HS-5 (cell line): ENCODE measurements at places on chromosomes 6 and 20.

DNA sequence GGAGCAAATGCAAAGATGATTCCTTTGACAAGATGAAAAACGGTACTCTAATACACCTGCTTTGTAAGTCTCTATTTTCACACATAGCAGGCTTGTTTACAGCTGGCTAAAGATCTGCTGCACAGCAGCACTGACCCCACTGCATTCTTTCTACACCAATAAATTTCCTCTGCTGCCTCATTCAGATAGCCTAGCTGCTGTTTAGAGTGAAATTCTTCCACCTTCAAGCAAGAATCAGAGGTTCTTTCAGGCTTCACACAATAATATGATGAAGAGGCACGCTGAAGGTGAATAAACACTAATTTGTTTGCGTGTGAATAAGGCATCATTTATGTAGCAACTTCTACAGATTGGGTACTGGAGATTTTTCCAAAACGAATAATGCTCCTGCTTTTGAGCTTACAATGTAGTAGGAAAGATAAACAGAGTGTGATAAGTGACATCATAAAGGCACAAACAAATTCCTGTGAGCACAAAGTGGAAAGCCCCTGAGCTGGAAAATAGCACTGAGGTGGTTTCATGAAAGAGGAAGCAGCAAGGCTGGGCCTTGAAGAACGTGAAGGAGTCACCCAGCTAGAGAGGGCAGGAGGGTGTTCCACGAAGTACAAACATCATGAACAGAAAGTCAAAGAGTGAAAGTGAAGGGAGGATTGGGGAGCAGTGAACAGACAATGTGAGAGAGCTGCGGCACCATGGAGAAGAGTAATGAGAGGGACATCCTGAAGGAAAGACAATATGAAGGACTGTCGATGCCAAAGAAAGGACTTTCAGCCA lies 543.4 kb downstream of the CD83 start:
- no peak for DNase-seq

GRCh38 chr20:50601511-50602431 lies 89.6 kb downstream of the RIPOR3 start:
- no peak for DNase-seq

DNA sequence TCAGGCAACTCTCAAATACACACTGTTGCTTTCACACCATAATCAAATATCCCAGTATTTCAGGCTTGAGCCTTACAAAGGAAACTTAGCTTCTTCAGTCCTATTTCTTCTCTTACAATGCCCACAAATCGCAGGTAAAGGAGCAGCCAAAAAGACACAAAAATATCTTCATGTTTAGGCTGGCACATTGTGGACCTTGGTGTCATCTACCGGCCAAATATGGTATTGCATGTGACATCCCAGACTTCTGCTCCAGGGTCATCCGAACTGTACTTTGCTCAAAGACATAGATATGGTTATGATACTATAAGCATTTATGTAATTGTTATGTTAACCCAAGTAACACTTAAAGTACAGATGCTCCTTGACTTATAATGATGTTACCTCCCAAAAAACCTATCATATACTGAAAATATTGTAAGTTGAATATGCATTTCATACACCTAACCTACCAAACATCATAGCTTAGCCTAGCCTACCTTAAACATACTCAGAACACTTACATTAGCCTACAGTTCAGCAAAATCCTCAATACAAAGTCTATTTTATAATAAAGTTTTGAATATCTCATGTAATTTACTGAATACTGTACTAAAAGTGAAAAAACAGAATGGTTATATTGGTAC lies 4.6 kb downstream of the OR2H2 start:
- peak; percentile 22 for DNase-seq

DNA sequence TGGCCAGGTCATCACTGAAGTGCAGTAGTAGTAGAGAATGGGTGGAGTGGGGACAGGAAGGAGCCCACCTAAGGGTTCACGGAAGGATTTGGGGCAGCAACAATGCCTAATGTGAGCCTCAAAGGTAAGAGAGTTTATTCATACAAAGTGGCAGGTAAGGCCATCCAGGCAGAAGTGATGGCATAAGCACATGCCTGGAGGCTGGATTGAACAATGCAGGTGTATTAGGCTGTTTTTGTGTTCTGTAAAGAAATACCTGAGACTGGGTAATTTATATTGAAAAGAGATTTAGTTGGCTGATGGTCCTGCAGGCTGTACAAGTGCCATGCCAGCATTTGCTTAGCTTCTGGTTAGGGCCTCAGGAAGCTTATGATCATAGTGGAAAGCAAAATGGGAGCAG lies 48.3 kb downstream of the CLIC5 start:
- no peak for DNase-seq

DNA sequence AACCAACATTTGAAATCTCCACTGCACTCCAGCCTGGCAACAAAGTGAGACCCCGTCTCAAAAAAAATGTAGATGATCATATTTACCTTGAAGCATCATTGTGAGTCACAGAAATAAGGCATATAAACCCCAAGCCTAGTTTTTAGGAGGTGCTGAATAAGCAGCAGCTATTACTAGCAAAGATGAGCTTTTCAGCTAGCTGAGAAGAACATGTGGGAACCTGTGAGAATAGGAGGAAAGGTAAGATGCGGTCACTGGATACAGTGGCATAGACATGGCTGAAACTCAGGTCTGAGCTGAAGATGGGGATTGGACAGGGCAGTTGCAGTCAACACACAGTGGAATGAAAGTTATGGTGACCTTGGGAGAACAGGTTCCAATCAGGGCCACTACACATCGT lies 284.3 kb upstream of the IRAK1BP1 start:
- no peak for DNase-seq

GRCh38 chr6:5034736-5035135 lies 30.9 kb upstream of the RPP40 start:
- DNase-seq = no peak

GRCh38 chr6:157521362-157522335 lies 140.7 kb downstream of the ZDHHC14 start:
- DNase-seq = no peak

DNA sequence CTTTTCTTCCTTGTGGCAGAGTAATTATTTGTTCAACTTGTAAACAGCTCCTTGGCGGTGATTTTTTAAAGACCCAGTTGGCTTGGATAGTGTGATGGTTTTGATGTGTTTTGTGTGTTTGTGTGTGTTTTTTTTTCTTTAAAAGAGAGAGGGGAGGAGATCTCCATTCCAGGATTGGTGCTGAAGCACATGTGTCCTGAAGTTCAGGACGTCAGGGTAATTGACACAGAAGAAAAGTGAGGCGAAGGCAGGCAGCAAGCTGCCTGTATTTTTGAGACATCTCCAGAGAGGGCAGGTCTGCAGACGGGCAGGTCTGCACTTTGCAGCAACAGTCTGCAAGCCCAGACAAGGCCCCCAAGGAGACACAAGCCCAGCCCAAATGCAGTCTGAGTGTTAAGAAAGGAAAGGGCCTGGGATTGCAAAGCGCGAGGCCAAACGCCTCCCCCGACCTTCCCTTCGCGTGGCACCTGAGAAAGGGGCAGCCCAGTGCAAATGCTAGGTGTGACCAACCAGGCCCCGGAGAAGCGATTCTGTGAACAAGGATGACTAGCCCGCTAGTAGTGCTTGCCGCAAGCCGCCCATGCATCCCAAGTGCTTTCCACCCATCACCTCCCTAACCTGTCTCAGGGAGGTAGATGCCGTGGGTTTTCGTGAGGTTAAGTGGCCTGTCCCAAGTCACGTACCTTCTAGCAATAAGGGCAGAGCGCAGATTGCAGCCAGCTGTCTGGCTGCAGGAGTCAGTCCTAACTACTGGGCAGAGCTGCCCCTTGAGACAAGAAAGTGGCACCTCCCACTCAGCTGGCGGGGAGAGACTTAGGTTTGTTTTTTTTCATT lies 230.5 kb downstream of the ZMYND8 start:
- no peak for DNase-seq

GRCh38 chr6:159931112-159931511 lies 37.8 kb upstream of the IGF2R start:
- DNase-seq = no peak

GRCh38 chr6:141335477-141336273 lies 797.0 kb upstream of the GJE1 start:
- no peak for DNase-seq

DNA sequence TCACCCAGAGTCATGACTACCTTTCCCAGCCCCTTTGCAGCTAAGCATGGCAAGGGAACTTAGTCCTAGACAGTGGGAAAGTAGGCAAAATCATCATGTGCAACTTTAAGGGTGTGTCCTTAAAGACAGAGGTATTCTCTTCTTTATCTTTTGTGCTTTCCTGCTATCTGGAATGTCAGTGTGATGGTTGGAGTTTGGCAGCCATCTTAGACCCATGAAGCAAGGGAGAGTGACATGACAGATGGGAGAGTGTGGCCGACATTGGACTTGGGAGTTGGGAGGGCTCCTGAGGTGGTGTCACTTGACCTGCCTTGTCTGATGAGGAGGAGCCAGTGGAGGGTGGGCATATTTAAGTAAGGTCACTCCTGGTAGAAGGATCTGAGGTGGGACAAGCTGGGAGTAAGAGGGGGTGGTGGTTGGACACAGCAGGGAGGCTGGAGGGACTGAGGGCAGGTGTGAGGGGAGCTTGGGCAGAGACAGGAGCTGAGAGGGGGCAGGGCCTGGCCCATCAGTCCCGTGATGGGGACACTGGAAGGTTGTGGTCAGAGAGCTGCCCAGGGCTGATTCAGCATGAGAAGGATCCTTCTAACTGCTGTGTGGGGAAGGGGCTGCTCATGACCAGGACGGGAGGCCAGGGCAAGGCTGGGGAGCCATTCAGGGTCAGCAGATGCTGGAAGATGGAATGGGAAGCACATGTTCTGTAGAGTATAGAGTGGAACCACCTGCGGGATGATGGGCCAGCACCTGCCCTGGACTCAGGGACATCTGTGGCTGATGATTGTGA lies 29.5 kb upstream of the SULF2 start:
- DNase-seq = no peak

- no peak for DNase-seq
These were observed 70.0 kb downstream of the HDDC2 start for GRCh38 chr6:125231574-125232343.

DNA sequence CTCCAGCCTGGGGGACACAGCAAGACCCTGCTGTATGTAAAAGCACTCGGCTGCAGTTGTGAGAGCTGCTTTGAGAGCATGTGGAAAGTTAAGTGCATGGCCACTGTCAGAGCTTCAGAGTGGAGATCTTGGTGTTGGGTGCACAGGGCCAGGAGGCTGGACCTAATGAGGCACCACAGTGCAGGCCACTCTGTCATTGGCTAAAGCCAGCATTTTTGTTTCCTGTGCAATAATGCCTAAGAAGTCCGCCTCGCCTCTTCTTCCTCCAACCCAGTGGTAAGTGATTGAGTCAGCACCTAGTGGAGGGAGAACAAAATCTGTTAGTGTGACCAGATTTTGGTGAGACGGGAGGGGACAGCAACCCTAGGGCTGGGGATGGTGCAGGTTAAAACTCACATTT lies 60.6 kb downstream of the SSR1 start:
- DNase-seq = no peak

GRCh38 chr6:19299129-19299528 lies 538.0 kb upstream of the ID4 start:
- no peak for DNase-seq

- no peak for DNase-seq
These were observed 979.2 kb upstream of the GJE1 start for GRCh38 chr6:141153563-141153962.

GRCh38 chr6:118808793-118809638 lies 84.9 kb upstream of the ASF1A start:
- DNase-seq = no peak

GRCh38 chr6:7240351-7240750 lies 72.6 kb downstream of the SSR1 start:
- no peak for DNase-seq

DNA sequence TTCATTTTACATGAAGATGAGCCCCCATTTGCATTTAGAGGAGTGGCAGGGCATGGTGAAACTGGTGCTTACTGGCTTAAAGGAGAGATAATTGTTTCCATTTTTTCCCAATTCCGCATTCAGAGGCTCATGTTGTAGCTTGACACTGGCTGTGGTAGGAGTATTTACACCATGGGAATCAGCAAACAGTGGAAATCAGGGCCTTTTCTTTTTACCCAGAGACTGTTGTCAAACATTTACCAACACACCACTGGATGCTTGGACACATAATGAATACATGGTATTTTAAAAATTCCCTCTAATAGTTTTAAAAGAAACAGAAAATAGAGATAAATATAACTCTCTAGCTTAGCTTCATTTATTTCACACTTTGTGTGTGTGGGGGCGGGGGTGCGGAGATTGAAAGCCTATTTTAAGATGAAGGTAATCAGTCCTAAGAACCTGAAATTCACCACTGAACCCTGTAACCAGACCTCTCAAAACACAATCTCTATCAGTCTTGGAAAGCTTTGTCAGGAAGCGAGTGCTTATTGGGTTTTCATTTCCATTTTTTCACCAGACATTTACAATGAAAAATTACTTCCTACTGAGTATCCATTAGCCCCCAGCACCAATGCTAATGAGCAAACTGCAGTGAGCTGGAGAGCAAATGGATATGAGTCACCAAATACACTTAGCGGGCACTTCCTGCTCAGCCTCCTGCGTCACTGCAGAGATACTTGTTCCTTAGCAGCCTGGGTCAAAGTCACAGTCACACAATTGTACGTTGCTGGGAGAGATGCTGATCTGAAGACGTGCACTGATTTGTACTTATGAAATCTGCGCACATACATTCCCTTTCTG lies 532.0 kb downstream of the BCKDHB start:
- DNase-seq = peak; percentile 66

DNA sequence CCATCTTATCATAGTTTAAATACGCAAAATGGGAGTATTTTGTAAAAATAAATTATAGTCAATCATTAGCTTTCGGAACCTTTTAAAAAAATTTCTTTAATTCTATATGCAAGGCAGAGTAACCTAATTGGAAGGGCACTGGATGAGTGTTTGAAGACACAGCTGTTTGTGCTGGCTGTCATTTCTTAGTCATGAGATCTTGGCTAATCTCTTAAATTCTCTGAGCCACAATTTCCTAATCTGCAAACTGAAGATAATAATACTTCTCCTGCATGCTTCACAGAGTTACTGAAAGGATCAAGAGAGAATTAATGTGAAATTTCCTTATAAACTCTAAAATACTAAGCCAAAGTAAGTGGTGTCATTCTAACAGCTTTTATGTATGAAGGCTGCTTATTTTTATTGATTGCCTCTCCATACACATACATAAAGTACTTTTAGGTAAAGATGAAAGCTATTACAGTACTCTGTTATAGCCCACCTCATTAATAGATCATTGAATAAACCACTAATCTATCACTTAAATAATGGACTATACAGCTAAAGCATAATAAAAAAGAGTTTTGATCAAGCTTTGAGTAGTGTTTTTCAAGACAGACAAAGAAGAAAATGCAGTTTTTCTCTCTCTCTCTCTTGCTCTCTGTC lies 383.7 kb upstream of the IRAK1BP1 start:
- DNase-seq = no peak

- no peak for DNase-seq
These were observed 359.6 kb downstream of the UTRN start for GRCh38 chr6:144644776-144645175.
